Stimulated activated CD8-positive, alpha-beta memory T cell treated with anti-CD3 and anti-CD28 coated beads, Interleukin-4, amount 100 ng/mL, for 1 hour (primary cell): ENCODE measurements at places on chromosomes 13 and 19.

DNA sequence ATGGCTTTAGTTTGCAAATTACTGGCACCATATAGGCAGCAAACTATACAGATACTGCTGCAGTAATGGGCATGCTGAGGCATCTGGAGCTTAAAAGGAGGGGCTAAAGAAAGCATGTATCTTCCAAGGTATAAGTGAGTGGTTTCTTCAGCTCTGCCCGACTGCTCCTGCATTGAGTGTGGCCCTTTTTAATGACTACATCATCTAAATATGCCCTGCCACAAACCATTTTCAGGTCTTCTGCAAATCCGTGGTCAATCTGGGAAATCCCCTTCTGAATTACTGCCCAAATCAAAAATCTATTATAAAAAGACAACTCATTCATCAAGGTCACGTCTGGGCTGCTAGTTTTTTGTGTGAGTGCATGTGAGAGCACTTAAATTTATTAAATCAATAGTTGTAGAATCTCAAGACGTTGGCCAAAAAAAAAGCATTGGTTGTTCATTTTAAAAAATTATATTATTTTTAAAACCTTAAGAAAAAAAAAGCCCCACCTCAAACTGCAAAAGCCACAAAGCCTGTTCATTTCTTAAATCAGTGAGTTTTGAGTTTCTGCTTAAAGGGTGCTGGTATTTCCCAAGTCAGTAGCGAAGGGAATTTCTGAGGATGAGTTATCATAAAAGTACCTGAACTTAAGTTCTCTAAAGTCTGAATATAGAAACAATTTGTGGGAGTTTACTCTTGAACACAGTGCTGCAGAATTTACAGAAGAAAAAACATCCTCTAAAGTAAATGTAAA is 16.3 kb downstream of the LCP1 start:
- DNase-seq: no peak

GRCh38 chr13:44921931-44922758 is 67.1 kb downstream of the NUFIP1 start:
- no peak for DNase-seq

GRCh38 chr13:51620165-51620983 is 36.1 kb downstream of the WDFY2 start:
- no peak for DNase-seq

DNA sequence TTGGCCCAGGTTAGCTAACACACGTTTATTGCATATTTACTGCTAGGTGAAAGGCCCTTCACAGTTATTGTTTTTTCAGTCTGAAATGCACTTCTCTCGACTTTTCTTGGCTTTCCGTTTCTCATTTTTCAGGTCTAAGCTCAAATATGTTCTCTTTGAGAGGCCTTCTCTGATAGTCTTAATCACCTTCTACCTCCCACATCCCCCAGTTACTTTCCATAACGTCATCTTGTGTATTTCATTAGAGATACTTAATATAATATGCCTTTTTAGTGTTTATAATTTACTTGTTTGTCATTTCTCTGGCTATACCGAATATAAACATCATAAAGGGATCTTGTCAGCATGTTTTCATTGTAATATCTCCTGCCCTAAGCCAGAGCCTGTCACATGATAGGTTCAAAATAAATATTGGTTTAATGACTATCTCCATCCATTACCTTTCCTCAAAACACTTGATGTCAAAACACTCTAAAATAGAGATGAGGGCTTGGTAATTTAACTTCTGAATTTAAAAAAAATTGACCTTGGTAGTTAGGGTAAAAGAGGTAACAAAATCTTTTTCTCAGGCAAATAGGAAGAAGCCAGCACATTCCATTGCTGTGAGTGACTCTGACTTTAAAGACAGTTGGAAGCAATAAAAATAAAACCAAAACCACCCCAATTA is 168.6 kb upstream of the RFC3 start:
- DNase-seq: no peak

- DNase-seq: no peak
Observed at GRCh38 chr19:15840833-15841232, 25.4 kb upstream of the OR10H1 start.

DNA sequence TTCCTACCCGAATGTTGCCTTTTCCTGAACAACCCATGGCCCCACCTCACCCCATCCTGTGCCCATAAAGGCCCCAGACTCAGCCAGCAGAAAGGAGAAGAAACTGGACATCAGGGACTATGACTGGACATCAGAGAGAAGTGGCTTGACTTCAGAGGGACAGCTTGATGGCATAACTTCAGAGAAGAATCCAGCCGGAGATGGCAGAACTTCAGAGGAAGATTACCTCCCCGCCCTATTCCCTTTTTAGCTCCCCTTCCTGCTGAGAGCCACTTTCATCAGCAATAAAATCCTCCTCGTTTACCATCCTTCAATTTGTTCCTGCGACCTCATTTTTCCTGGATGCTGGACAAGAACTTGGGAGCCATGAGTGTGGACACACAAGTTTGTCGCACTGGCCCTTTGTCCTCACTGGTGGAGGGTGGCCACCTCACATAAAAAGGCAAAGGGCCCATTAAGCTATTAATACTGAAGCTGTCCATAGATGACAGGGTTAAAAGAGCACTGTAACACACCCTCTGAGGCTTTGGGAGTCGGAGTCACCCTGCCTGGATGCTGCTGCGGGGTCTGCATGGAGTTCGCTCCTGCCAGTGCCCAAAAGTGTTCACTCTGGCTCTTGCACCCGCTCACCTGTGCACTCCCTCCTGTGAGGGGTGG is 260.4 kb downstream of the SLITRK1 start:
- no peak for DNase-seq

DNA sequence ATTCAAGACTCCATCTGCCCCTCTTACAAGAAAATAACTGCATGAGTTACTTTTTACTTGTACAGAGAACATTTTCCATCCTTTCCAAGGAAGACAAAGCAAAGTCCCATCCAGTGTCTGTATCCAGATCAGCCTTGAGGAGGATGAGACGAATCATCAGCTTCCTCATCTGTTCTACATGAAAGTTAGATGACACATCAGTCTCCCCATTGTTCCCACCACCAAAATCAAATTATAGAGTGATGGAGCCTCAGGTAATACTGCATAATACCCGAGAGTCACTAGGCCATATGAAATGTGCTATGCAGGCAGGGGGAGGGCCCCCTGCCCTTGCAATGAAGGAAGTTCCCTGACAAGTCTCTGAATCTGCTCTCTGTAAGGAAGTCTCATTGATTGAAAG is 1244.6 kb upstream of the SLC10A2 start:
- no peak for DNase-seq

DNA sequence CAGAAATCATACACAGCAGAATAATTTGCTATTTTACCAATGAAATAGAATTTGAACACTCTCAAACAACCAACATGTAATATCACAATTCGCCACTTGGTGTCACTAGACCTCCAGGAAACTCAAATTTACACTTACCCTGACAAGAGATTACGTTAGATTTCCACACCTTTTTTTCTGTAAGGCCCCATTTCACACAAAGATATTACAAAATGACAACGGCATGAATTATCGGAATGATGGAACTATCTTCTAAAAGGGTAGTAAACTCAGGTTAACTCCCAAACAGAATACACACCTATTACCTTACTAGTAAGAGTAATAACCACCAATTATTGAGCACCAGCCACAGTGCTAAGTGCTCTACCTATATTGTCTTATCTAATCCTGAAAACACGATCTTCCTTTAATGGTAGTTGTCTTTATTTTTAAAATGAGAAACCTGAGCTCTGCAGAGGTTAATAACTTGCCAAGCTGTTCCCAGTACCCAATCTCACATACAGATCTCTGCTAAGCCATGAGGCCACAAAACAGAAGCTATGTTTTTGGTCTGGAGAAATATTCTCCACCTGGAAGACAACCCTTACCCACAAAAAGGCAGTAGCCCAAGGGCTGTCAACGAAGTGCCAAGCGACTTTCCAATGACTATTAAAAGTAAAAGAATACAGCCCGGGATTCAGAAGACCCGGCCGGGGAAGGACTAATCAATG is 152.4 kb downstream of the DCLK1 start:
- no peak for DNase-seq

DNA sequence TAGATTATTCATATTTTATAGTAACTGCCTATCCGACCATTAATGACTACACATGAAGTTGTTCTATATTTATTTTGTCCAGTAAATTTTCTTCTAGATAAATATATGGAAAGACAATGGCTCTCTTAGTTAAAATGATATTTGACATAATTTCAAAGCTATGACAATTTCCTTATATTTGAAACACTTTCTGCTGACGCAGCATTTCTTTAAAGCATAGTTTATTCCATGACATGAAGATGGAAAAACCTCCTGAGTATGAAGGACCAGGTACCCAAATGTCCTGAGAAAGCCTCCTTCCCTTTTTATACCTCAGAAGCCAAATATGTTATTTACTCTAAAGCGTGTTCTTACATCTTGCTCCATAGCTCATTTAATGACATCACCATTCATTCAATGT is 831.6 kb downstream of the EFNB2 start:
- no peak for DNase-seq

DNA sequence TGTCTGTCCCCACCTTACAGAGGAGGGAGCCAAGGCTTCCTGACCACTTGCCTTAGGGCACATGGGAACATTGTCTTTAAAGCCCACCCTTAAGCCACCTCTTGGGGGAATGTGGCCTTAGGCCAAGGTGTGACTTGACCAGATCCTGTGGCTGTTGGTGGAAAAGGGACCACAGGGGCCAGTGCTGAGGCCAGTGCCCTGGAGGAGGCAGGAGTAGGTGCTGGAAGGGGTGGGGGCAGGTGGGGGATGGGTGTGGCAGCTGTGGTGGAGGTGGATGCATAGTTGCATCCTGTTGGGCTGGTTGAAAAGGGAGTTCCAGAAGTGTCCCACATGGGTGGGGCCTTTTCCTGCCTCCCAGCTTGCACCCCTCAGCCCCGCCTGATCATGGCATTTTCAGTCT is 44.8 kb downstream of the DNM2 start:
- no peak for DNase-seq

DNA sequence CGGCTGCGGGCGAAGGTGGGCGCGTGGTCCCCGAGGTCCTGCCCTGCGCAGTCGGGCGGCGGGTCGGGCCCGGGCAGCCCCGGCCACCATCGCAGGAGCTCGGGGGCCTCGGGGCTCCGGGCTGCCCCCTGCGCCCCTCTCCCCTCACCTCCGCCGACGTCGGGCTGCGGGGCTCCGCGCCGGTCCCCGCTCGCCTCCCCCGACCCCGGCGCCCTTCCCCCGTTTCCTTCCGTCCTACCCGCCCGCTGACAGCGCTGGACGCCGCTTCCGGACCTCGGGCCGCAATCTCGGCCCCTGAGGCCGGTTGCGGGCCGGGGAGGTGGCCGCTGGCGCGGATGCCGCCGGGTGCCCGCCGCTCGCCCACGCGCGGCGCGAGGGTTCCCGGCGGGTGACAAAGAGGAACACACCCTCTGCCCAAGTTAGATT is 720 bp downstream of the FARP1 start:
- no peak for DNase-seq

DNA sequence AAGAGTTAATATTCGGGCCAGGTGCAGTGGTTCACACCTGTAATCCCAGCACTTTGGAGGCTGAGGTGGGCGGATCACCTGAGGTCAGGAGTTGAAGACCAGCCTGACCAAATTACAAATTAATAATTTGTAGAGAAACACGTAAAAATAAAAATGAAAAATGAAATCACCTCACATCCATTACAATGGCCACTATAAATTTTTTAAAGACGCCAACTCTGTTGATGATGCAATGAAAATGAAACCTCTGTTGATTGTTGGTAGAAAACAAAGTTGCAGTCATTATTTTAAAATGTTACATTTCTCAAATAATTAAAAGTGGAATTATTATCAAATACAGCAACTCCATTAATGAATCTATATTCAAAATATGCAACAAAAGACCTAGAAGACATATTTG is 26.8 kb downstream of the ZNF100 start:
- DNase-seq: no peak

GRCh38 chr13:30138511-30138910 is 168.8 kb downstream of the KATNAL1 start:
- no peak for DNase-seq

DNA sequence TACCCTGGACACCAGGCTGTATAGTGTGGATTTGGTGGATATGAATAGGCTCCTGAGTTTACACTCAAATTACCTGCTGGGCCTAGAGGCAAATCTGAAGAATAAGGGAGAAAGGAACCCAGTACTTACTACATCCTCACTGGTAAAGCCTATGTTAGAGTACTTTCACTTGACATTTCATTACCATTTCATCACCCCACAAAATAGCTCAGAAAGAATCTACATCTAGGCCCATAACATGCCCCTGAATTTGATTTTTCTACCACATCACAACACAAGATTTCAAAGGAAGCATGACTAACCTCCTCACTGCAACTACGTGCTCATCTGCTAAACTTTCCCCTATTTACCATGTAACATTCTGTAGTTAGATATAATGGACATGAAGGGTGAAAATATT is 43.3 kb downstream of the VWA8 start:
- DNase-seq: no peak

- no peak for DNase-seq
Observed at GRCh38 chr19:45446944-45447343, 20.9 kb upstream of the FOSB start.

DNA sequence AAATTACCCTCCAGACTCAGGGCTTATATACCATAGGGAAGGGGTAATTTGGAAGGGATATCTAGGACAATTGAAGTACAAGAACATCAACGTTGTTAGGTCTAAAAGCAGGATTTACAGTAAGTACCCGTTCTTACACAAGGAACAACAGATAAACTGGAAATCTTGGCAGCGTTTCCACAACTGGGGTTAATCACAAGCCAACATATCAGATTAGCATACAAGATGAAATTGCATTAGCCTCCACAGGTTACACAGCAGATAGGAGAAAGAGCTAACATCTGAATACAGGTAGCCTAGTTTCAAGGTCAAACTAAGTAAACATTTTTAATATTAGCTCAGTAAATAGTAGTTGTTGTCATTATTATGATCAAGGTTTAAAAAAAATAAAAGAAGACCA is 1214.0 kb upstream of the PCDH20 start:
- no peak for DNase-seq

- DNase-seq: no peak
Observed at GRCh38 chr19:3096267-3096901, 2.2 kb downstream of the GNA11 start.

DNA sequence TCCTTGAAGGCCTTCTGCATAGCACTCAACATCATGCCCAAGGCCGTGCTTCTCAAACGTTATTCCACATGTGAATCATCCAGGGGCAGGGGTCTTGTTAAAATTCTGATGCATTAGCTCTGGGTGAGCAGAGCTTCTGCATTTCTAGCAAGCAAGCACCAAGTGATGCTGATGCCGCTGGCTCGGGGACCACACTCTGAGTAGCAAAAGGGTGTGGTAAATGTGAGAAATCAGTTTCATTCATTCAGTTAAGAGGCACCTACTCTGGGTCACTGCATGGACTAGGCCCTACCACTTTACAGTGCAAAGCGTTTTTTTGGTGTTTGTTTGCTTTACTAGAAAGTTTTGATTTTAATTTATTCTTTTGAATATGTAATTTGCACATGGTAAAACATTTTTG is 7.2 kb downstream of the KRTDAP start:
- DNase-seq: no peak

- no peak for DNase-seq
Observed at GRCh38 chr19:11421371-11422098, 2.4 kb upstream of the RGL3 start.
